ENCODE measurements at places on chromosomes 2 and 18.

- no peak for DNase-seq
These were observed 49.3 kb downstream of the SLC35F5 start for GRCh38 chr2:113707106-113707505.

DNA sequence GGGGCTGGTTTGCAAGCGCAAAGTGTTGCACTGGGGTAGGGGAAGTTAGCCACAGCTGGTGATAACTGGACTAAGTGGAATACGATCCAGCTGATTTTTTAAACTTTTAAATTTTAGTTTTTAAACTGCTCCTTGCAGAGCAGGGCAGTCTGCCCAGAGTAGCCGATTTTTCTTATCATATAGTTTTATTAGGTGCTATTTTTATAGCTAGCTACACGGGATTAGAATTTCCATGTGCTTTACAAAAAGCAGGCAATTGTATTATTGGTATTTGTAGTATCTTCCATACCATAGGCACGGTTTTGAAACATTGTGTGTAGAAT, 9.6 kb downstream of the CPLX4 start:
- DNase-seq, result no peak

GRCh38 chr2:237438080-237438940, 24.3 kb upstream of the COL6A3 start:
- DNase-seq, result no peak

GRCh38 chr2:58686776-58687175, 445.7 kb upstream of the FANCL start:
- DNase-seq, result no peak

GRCh38 chr2:62200868-62201267, 5.0 kb downstream of the B3GNT2 start:
- no peak for DNase-seq

GRCh38 chr2:51410331-51410730, 378.4 kb upstream of the NRXN1 start:
- DNase-seq, result no peak

GRCh38 chr2:8268172-8268783, 413.6 kb upstream of the ID2 start:
- no peak for DNase-seq

GRCh38 chr2:55169359-55169758, 62.7 kb downstream of the CLHC1 start:
- no peak for DNase-seq

- no peak for DNase-seq
These were observed 58.6 kb downstream of the LPIN1 start for GRCh38 chr2:11805024-11805423.

DNA sequence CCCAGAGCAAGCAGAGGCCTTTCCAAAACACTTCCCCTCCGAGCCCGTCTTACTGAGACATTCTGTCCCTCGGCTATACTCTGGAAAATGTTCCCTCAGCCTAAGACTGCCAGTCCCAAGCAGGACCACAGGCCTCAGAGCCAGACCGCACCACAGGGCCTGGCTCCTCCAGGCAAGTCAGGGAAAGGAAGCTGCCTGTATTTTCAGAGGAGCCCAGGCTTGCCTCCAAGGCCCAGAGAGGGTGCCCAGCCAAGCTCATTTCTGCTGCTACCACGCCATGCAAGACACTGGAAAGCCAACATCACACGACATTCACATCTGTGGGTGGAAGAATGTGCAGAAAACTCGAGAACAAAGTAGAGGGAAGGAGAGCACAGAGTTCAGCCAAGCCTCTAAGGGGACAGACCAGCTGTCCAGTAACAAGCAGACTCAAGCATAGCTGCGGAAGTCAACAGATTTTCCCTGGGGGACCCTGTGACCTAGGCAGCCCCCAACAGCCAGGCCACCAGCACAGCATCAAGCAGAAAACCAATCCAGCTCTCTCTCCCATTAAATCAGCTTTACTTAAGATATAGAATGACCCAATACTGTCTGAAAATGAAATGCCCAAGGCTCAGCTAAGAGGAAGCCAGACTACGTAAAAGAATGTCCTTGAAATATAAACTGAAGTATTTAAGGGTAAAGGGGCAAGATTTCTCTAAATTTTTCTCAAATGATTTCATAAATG, 123.9 kb downstream of the ZFP36L2 start:
- DNase-seq, result no peak

- DNase-seq, result no peak
These were observed 5.9 kb upstream of the ANKRD39 start for GRCh38 chr2:96863575-96864342.

GRCh38 chr2:42809819-42810120, 17.4 kb upstream of the HAAO start:
- no peak for DNase-seq

GRCh38 chr2:51490576-51491234, 458.8 kb upstream of the NRXN1 start:
- DNase-seq, result no peak

DNA sequence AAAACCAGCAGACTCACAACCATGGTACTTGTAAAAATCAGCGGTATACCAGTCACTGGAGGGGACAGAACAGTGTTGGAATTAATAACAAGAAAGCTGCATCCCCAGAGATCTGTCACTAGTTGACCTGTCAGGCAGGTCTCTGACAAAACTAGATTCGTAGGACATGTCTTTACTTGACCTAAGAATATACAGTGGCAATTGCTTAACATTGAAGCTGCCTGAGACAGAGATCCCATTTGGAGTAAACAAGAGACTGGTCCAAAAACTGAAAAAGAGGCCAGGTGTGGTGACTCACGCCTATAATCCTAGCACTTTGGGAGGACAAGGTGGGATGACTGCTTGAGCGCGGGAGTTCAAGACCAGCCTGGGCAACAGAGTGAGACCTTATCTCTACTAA, 7.2 kb upstream of the SS18 start:
- DNase-seq, result no peak

DNA sequence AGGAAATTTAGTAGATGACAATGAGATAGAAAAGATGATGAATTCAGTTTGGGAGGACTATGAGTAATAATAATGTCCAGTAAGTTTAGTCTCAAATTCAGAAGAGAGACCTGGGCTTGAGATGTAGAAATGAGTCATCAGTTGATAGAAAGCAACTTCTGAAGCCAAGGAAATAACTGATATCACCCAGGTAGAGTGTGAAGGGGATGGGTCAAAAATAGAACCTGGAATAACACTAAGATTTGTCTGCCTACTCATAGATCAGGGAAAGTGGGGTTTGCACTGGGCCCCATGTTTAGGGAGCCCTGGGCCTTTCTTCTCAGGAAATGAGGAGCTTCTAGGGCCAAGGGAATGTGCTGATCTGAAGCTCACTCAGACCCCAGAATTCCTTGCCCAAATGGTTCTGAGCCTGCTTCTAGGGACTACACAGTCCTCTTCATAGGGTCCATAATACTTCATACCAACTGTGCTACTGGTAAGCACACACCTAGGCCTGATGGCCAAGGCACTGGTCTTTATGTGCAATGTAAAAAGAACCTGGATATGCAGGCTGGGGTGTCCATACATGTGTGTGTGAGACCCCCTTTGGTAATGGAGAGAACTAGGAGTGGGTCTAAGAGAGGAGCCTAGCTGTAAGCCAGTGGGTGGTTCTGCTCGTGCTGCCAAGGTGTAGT, 141.2 kb downstream of the IKZF2 start:
- DNase-seq, result no peak

GRCh38 chr2:182585430-182585829, 130.6 kb upstream of the DNAJC10 start:
- no peak for DNase-seq

DNA sequence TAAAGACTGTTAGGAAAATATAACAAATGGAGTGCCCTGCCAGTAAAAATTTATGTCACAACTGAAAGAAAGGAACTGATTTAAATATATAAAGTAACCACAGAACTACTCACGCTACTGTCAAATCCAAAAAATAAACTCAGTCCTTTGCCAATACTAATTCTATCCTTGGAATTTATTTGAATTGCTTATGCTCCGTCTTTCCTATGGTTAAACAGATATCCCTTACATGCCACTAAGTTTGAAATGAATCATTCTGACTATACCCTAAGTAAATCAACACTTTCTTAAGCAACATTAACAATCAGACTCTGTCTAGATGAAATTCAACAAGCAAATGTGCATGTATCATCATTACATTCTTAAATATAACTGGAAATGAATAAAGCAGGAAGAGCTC, 9.8 kb downstream of the HNRNPLL start:
- DNase-seq, result no peak

- DNase-seq, result no peak
These were observed 2041.4 kb upstream of the LRRTM1 start for GRCh38 chr2:82345910-82346309.

DNA sequence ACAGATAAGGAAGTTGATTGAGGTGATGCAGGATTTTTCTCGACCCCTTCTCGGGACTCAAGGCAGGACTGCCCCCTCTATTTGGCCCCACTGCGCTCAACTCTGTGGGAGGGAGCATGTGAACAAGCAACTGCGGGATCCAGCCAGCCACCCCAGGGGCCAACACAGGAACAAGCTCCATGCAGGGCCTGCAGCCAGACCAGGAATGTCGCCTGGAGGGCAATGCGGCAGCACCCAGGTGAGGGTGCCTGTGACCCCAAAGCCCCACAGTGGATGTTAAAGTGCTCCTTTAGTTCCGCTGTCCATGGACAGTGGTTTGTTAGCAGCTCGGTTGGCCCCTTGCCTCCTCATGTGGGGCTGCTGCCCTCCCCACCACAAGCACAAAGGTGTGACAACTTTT, 57.1 kb downstream of the HRH4 start:
- DNase-seq, result no peak

- peak; percentile 81 for DNase-seq
These were observed 31.0 kb downstream of the IL37 start for GRCh38 chr2:112941753-112942653.

DNA sequence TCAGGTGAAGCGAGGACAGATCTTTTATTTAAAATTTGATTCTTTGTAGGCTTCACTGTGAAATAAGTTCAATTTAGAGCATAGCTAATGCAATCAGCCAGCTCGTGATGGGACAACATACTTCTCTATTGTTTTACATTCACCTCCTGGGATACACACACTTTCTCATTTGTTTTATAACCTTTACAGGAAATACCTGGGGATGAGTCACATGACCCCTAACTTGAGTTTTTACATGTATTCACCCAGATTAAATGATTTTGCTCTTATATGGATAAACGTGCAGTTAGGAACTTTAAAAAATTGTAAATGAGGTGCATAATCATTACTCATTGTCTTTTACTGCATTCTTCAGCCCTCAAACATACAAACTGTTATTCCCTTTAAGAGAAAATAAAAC, 152.1 kb downstream of the NEDD4L start:
- no peak for DNase-seq
